Mesenteric fat pad (tissue), 1 donor: ENCODE measurements at places on chromosomes 7 and 10. TPM values are rescaled to one million over a fixed set of nuclear protein-coding genes. Genes with fewer than 3 reads are reported as not detected.

Gene DHX32
- 29.6 TPM for total RNA-seq

Gene MOGAT3
- not detected for total RNA-seq

Gene GTPBP10
- total RNA-seq: 16.8 TPM

Gene MMD2
- total RNA-seq: not detected

Gene ASB15
- total RNA-seq: not detected

Gene ELFN1
- total RNA-seq: 3.7 TPM
